ENCODE measurements at places on chromosomes 13 and 19. TPM values are rescaled to one million over a fixed set of nuclear protein-coding genes. Genes with fewer than 3 reads are reported as not detected.
A peak's percentile ranks its signal among the peaks of the same experiment; 100 is the strongest.

COL4A1 gene
- 334 TPM for polyA plus RNA-seq

MAMSTR gene
- polyA plus RNA-seq = 3.0 TPM

CEACAM21 gene
- polyA plus RNA-seq = 0.90 TPM

RASGRP4 gene
- polyA plus RNA-seq = 2.4 TPM

CEACAM7 gene
- not detected for polyA plus RNA-seq

C19orf81 gene
- polyA plus RNA-seq = 0.94 TPM

SIGLEC8 gene
- 0.61 TPM for polyA plus RNA-seq

FCAR gene
- 0.67 TPM for polyA plus RNA-seq

ZNF837 gene
- polyA plus RNA-seq = 1.6 TPM

CYP2A7 gene
- polyA plus RNA-seq = 0.49 TPM

BRCA2 gene
- 0.19 TPM for polyA plus RNA-seq

CDADC1 gene
- 7.2 TPM for polyA plus RNA-seq

PRRG2 gene
- 3.6 TPM for polyA plus RNA-seq

DNA sequence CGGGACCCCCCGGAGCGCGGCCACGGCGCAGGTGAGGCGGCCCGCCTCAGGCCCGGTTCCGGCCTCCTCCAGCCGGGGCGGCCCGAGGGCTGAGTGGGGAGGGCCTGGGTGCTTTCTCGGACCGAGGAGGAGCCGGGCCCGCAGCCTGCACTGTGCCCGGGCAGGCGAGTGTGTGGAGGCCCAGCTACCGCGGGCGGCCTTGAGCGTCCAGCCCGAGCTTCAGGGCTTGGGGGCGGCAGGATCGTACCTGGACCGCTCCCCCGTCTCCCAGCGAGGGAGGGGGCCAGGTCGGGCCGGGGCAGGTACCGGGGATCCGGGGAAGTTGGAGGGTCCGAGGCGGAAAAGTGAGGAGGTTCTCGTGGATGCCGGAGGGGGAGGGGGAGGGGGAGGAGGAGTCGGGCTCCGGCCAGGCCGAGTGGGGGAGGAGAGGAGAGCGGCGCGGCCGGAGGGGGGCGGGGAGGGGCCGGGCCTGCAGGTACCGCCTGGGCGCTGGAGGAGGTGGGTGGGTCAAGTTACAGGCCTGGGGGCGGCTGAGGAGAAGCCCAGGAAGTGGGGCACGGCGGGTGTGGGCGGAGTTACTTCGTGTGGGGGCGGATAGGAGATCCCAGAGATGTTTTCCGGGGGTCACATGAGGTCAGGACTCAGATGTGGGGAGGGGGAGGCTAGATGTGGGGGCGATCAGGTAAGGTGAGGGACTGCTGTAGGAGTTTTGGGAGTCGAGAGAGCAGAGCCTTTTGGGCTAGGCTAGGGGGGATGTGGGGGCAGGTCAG lies 545 bp downstream of the NACC1 start:
- DNase-seq = no peak

- DNase-seq = no peak
Observed at GRCh38 chr19:2212861-2213711, 23.0 kb downstream of the PLEKHJ1 start.

- peak; percentile 18 for DNase-seq
Observed at GRCh38 chr13:29743201-29743786, 107.1 kb downstream of the UBL3 start.

- no peak for DNase-seq
Observed at GRCh38 chr13:76852986-76853385, 33.2 kb downstream of the KCTD12 start.

DNA sequence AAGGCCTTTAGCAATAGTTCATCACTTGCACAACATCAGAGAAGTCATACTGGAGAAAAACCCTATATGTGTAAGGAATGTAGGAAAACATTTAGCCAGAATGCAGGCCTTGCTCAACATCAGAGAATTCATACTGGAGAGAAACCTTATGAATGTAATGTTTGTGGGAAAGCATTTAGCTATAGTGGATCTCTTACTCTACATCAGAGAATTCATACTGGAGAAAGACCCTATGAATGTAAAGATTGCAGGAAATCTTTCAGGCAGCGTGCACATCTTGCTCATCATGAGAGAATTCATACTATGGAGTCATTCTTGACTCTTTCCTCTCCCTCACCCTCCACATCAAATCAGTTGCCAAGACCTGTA lies 19.8 kb downstream of the ZNF583 start:
- DNase-seq = no peak

- DNase-seq = no peak
Observed at GRCh38 chr13:92256211-92256610, 857.8 kb downstream of the GPC5 start.

- no peak for DNase-seq
Observed at GRCh38 chr13:101231751-101232428, 184.4 kb downstream of the NALCN start.

- no peak for DNase-seq
Observed at GRCh38 chr19:955803-956765, 28.1 kb upstream of the WDR18 start.

DNA sequence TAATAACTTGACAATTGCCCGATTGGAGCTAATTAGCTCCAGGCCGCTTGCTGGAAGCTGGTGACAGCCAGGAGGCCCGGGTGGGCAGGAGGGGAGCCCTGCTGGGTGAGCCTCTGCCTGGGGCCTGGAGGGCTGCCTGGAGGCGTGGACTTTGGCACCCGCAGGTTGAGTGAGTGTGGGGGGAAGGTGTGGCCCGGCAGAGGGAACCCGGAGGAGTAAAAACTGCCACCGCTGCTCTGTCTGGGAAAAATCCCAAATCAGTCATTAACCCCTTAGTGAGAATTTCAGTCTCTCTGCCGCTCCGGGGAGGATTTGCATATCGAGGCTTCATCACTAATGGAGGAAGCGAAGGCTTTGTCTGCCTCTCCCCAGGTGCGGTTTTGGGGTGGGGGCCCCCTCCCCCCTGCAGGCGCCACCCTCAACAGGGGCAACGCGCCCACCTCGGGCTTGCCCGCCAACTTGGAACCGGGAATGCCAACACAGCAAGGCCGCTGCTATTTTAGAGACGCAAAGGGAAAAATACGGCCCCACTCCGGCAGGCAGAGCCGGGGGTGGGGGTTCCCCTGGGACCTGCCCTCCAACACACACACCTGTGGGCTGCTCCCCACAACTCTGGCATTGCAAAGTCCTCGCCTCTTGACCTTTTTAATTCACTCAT lies 6.2 kb downstream of the EFNA2 start:
- no peak for DNase-seq

GRCh38 chr19:50803633-50804419 lies 13.6 kb downstream of the ACP4 start:
- no peak for DNase-seq

- no peak for DNase-seq
Observed at GRCh38 chr19:49799798-49800376, 13.2 kb downstream of the FUZ start.

- no peak for DNase-seq
Observed at GRCh38 chr19:46631481-46631880, 4.5 kb downstream of the GNG8 start.

GRCh38 chr19:18110609-18111232 lies 13.1 kb downstream of the MAST3 start:
- DNase-seq = no peak

DNA sequence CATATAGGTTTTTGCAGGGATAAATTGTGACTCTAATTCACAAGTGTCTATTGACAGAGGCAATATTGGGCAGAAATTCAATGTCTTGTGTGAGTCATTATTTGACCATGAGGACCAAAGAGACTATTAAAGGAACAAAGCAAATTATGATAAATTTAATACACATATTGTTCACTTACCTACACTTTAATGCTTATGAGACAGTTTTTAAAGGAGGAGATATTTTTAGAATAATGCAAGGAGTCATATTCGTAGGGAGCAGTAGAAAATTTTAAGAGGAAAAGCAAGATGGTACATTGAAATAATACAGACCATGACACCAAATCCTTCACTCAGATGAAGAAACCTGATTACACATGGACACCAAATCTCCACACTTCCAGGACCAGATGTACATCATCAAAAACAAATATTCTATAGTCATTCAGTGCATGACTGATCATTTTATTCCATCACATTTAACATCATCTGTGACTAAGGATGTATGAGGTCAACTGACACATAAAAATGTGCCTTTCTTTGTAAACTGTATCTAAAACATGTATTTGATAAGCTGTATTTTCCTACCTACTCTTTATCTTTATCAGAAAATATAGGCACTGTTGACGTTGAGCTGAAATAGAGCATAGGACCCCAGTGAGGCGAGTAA lies 4.2 kb upstream of the OR7A17 start:
- no peak for DNase-seq

DNA sequence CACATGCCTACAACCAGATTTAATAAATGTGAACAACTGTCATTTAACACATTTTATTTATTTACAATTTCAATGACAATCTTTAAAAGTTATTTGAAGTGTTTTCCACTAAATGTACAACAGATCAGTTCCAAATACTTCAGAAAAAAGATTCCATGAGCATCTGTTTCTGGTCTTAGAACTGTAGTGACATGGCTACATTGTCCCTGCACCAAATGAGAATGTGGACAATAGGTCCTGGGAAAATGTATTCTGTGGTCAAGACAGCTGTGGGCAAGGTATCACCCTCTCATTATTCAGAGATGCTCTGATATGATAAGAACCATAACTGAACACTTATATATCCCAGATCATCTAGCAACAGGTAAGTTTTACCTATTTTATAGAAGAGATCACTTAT lies 43.7 kb downstream of the ELF1 start:
- no peak for DNase-seq

GRCh38 chr13:64819081-64819480 lies 2411.1 kb downstream of the PCDH9 start:
- no peak for DNase-seq

DNA sequence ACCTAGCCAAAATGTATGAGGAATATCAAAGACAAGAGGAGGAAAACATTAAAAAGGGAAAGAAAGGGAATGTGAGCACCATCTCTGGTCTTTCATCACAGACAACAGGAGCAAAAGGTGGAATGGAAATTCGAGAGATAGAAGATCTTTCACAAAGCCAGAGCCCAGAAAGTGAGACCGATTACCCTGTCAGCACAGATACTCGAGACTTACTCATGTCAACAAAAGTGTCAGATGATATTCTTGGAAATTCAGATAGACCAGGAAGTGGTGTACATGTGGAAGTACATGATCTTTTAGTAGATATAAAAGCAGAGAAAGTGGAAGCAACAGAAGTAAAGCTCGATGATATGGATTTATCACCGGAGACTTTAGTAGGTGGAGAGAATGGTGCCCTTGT lies 217.0 kb downstream of the NBEA start:
- no peak for DNase-seq

DNA sequence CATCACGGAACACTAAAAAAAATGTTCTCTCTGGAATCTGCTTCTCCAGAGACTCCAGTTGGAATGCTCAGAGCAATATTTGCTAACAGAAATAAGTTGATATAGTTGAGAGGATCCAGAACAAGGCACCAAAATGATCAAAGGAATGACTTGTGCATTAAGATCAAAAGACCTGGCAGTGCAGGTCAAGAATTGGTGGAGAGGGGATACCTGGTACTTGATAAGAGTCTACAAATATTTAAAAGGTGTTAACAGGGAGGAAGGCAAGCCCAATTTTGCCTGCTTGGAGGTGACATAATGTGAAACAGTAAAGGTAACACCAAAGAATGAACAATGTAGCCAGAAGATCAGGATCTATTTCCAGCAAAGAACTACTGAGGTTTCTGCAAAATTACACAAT lies 20.0 kb upstream of the TNFRSF19 start:
- no peak for DNase-seq

DNA sequence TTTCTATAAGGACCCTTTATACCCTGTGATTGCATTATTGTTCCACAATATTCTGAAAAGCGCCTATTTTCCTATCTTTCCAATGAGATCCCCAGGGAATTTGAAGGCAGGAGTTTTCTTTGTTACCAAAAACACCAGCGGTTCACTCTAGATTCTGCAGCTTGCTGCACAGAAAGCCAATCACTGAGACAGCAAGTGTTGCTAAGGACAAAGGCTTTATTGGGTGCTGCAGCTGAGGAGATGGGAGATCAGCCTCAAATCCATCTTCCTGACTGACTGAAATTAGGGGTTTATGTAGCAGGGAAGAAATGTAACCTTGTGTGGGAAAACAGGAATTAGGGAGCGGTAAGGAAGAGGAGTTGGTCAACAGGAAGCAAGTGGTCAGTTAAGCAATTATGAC lies 42.6 kb upstream of the MYO16 start:
- no peak for DNase-seq

GRCh38 chr19:14377883-14378328 lies 3.3 kb upstream of the ADGRE5 start:
- no peak for DNase-seq

- no peak for DNase-seq
Observed at GRCh38 chr13:93635616-93636032, 409.0 kb downstream of the GPC6 start.

DNA sequence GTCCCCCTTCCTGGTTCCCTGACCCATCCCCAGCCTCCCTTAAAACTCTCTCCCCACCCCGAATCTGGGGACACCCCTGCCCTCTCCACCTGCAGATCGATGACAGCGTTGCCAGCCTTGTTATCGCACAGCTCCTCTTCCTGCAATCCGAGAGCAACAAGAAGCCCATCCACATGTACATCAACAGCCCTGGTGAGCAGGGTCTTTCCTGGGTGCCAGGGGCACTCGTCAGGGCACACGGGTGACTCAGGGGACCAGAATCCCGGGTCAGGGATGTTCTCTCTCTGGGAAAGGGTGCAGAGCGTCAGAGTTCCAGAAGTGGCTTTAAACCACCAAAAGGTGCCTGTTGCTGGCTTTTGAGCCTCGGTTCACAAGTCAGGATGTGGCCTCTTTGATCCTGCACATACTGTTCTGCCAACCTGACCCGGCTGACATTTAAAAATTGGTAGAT lies 1.0 kb downstream of the CLPP start:
- DNase-seq = no peak

GRCh38 chr13:78190296-78190695 lies 271.7 kb upstream of the EDNRB start:
- no peak for DNase-seq

- no peak for DNase-seq
Observed at GRCh38 chr19:46635920-46636761, at the start of gene GNG8. Gene GNG8, minus strand, starts transcription at chr19:46636202. Its CDS starts 1,520 bp downstream, at chr19:46634682.

- no peak for DNase-seq
Observed at GRCh38 chr19:35468637-35469036, 20.6 kb downstream of the FFAR2 start.

DNA sequence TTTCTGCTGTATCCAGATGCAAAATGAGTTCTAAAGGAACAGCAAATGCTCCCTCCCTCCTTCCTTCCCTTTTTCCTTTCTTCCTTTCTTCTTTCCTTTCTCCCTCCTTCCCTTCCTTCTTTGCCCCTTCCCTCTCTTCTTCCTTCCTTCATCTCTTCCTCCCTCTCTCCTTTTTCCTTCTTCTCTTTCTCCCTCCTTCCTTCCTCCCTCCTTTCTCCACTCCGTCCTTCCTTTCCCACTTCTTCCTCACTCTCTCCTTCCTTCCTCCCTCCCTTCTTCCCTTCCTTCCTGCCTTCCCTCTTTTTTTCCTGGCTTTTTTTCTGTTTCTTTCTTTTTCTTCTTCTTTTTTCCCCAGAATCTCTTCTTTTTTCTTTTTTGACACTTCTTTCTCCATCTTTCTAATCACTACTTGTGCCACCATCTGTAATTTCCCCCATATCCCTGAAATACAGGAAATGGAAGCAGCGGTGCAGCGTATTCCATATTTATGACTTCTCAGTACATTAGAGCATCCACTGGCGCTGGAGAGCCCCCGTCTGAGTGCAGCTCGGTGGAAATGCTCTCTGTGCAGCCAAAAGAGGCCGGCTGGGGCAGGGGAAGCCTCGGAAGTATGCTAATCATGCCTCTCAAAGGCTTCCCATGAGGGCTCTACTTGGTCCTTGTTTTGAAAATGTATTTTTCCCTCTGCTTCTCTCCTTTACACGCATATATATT lies 275.6 kb downstream of the TSHZ3 start:
- DNase-seq = no peak
